ENCODE measurements at places on chromosomes 11 and 22.

GRCh38 chr11:3022982-3023381 is 30.9 kb upstream of the NAP1L4 start:
- DNase-seq, result no peak

GRCh38 chr22:43964314-43964857 is 9.1 kb downstream of the SAMM50 start:
- DNase-seq, result no peak

DNA sequence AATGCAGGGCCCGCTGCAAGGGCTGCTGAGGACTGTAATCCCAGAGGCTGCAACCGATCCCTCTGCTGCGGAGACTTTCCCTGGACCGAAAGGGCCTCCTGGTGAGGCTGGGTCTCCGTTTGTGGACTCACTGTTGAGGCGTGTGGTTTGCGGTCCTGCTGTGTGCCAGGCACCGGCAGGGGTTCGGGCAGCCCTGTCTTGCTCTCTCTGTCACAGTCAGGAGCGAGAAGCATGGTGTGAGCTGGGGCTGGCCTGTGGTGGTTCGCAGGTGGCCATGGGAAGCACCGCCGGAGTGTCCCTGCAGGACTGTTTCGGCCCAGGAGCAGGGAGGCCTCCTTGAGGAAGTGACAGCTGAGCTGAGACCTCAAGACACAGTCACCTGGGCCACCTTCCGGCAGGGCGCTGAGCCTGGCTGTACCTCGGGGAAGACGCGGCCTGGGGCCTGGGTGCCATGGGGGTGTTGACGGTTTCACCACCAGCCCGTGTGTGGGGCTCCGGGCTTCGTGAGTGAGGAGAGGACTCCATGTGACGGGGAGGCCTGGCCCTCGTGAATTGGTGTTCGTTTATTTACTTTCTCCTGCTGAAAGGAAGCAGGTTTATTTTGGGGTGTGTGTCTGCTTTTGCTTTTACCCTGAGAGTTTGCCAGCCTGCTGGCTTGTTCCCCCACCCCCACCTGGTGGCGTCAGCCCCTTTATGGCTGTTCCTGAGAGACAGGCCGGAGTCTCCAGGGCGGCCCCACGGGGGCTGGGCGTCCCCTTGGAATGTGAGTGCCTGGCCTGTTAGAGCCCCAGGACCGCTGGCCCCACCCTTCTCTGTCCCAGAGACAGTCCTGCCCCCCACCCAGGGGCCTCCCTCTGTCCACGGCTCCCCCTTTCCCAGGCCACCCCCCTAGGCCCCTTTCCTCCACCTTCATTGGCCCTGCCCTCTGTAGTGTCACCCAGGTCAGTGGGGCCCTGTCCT is 122.5 kb downstream of the KCNQ1OT1 start:
- DNase-seq, result no peak

- no peak for DNase-seq
Observed at GRCh38 chr11:78958444-78958843, 383.8 kb upstream of the NARS2 start.

- DNase-seq, result no peak
Observed at GRCh38 chr11:10537600-10537999, 3.4 kb downstream of the RNF141 start.

- DNase-seq, result no peak
Observed at GRCh38 chr11:5712507-5712906, 22.9 kb downstream of the TRIM22 start.

DNA sequence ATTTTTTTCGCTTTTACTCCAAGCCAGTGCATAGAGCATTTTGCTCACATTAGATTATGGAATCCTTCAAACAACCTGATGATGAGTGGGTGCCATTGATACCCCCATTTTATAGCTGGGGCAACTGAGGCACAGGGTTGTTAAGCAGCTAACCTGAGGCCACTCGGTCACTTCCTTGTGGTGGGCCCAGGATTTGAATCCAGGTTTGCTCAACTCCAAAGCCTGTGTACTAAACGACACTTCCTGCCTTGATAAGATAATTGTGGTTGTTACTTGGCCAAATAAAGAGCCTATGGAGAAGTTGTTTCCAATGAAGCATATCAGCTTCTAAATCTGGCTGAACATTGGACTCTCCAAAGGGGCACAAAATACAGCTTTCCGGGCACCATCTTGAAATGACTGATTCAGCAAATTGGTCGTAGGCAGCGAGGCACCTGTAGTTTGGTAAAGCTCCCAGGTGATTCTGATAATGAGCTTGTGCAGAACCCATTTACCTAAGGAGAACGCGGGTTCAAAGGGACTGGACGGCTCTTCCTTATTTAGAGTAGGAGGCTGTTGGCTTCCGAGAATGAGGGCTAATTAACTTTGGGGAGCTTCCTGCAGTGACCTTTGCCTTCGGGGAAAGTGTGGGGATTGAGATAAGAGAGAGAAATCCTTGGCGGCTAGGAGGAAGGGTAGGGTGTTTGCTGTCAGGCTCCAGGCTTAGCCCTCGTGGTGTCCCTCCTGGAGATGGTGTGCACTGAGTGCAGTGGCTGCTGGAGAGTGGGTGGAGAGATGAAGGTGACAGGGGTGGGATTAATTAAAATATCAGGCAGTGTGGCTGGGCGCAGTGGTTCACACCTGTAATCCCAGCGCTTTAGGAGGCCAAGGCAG is 17.5 kb upstream of the EHF start:
- no peak for DNase-seq

- peak; percentile 87 for DNase-seq
Observed at GRCh38 chr11:115716601-115717529, 212.7 kb upstream of the CADM1 start.

GRCh38 chr11:107716884-107717532 is 5.2 kb upstream of the SLN start:
- no peak for DNase-seq

DNA sequence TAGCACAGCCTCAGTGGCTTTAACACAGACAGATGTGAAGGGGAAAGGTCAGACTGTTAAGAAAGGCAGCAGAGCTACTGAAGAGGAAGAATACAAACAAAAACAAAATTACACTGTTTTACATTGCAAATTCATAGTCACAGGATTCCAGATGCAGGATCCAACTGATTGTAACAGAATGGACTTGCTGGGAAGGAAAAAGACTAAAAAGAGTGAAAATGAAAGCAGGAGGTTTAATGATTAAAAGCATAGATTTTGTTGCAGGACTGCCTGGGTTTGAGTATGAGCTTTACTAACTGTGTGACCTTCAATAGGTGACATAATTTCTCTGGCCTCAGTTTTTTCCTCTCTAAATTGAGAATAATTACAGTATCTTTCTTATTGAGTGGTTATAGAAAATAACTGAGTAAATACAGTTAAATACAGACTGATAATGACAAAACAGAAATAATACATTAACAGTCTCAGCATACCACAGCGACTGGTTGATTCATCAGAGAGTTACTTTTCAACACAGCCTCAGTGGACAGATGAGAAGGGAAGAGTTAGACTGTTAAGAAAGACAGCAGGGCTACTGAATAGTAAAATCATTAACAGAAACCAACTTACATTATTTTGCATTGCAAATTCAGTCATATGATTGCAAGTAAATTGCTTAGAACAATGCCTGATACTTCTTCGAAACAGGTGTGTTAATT is 704.2 kb upstream of the TENM4 start:
- no peak for DNase-seq

DNA sequence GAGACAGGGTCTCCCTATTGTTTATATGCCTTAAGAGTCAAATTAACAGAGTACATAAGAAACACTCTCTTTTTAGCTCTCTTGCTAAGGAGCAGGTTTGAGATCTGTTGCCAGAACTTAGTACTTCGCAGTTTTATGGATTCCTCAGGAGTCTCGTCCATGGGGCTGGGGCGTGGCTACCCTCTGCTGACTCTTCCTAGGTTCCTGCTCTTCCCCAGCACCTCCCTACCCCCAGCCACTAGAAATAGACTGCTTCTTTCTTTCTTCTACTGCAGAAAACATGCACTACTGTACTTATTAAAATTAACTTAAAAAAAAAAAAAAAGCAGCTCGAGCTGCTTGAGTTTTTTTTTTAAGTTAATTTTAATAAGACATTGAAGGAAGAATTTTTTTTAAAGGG is 8.0 kb downstream of the FAM118B start:
- no peak for DNase-seq

- DNase-seq, result no peak
Observed at GRCh38 chr22:46070803-46071450, 79.4 kb upstream of the PPARA start.

- DNase-seq, result no peak
Observed at GRCh38 chr11:68041617-68042218, 2.9 kb downstream of the TCIRG1 start.

DNA sequence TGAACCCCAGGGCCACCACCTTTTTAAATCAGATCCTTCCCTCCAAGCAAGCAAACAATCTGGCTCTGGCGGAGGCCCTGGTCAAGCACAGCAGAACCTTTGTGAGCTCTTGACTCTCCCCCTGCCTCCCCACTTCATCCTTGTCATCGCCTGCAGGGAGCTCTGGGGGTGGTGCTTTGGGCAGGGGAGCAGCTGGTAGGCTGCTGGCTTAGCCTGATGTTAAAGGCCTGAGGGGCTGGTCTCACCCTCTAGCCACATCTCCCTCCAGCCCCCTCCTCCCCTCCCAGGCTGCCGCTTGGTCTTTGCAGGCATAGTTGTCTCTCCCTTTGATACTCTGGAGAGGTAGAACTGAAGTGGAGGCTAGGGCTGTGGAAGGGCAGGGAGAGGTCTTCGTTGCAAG is 50.9 kb downstream of the THAP12 start:
- DNase-seq, result peak; percentile 37

GRCh38 chr22:40043081-40043480 is 48.3 kb downstream of the FAM83F start:
- no peak for DNase-seq

- DNase-seq, result no peak
Observed at GRCh38 chr11:30360741-30361140, 37.8 kb downstream of the ARL14EP start.

- no peak for DNase-seq
Observed at GRCh38 chr11:111402411-111402810, 23.3 kb upstream of the POU2AF1 start.

DNA sequence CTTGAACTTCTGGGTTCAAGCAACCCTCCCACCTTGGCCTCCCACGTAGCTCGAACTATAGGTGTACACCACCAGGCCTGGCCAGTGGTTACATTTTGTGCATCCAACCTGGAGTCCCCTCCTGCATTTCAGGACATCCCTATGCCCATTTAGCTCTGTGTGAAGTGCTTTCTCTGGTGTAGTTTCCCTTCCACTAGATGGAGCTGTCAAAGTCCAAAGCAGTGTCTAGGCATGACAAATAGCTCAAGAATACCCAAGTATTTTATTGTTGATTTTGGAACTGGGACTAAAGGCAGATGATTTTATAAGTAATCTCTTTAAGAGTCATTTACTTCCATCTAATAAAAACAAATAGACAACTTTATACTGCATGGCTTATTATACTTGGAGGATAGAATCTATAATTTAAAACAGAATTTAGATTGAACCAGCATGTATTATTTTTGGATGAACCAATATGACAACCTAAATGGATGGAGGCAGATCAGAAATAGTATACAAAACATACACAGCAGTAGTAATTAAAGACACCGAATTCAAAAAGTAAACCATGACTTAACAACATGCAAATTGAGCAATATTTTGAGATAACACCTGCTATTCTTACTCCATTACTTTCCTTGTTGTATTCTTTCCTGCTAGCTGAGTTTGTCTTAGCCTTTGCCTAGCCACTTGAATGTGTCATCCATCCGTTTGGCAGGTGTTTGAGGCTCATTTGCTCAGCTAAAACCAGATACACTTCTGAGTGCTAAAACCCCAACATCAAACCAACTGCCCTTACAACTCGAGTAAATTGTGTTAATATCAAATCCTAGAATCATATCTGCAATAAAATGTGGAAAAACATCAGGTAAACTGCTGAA is 37.7 kb downstream of the EIF4ENIF1 start:
- no peak for DNase-seq

DNA sequence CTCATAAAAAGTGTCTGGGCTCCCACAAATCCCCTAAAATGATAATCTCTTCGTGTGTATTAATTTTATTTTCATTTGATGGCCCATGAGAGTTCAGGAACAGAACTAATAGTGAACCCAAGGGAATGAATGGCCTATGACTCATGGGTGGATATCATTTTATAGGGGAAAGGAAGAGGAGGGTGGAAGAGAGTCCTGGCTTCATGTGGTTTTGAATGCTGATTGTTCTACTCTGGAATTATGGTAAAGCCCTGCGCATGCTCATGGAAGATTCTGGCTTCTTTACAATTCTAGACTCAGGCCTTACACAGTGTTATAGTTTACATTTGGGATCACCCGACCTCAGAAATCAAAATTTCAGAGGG is 35.2 kb downstream of the MAML2 start:
- no peak for DNase-seq

GRCh38 chr22:37663521-37664140 is 5.1 kb downstream of the PDXP start:
- DNase-seq, result no peak

- DNase-seq, result no peak
Observed at GRCh38 chr11:8867035-8867434, 44.0 kb upstream of the AKIP1 start.

- no peak for DNase-seq
Observed at GRCh38 chr11:19664886-19665548, 47.6 kb upstream of the NAV2 start.

GRCh38 chr22:41517172-41518047 is 26.9 kb downstream of the POLR3H start:
- DNase-seq, result peak; percentile 82

- DNase-seq, result no peak
Observed at GRCh38 chr11:120404495-120404894, 68.3 kb downstream of the ARHGEF12 start.

DNA sequence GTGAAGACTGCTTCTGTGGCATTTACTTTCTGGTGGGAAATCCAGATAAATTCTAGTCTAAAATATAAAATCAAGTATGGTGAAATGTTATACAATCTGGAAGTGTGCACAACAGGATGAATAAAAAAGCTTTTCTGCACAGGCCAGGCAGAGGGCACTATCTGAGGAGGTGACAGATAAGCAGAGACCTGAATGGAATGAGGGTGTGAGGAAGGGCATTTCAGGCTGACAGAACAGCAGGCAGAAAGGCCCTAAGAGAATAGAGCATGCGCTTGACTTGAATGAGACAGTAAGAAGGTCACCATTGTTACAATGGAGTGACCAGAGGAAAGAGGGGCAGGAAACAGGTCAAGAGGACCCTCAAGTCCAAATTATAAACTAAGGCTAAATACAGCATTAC is 33.6 kb upstream of the FNBP4 start:
- DNase-seq, result no peak

GRCh38 chr22:50399751-50400331 is 56.7 kb downstream of the PPP6R2 start:
- no peak for DNase-seq

DNA sequence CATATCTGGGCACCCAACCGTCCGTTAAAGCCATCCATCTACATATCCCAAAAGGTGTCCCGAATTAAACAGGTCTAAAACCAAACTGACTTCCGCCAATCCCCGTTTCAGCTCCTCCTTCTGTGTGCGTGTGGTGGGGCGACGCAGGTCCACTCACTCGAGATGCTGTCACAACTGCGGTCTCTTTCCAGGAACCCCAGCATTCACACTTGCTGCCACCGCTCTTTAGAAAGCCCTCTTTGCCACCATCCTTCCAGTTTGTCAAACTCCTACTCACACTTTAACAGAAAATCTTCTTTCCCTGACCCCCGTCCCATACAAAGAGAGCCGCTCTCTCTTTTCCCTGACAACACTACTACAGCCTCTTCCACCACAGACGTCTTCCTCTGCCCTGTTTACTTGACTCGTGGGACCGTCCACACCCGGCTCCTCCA is 467 bp downstream of the ESS2 start:
- peak; percentile 23 for DNase-seq
